KG1 (cell line): ENCODE measurements at places on chromosomes 12 and 14.

GRCh38 chr12:77940011-77940423, 109.3 kb downstream of the NAV3 start:
- no peak for DNase-seq

GRCh38 chr14:75188086-75188485, 11.7 kb upstream of the TMED10 start:
- no peak for DNase-seq

GRCh38 chr12:45986641-45987339, 3.6 kb downstream of the SCAF11 start:
- DNase-seq, result no peak

DNA sequence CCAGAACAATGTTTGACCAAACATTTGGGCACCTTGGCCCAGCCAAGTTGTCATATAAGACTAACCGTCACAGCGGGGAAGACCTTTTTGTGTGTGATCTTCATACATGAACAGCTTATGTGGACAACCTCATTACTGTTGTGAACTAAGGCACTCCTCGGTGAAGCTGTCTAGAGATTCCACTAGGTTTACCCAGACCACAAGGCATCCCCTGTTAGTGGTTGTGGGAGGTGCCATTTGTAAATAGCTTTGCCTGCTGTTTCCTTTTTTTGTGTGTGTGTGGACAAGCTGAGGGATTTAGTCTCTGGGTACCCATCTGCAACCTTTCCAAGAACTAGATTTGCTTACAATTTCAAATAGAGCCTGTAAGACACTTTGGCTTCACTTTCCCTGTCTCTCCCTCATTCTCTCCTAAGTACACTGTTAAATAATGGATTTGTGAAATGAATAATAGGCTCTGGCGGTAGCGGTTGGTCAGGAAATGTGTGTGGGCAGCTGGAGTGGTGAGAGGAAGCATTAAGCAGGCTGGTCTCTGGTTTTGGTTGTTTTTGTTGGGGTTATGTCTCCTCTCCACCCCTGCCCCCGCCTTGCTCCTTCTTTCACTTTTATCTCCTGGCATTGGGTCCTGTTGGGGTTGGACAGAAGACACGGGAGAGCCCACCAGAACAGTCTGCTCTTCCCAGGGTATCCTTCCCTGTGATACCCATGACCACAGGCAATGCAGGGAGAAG, 727.6 kb downstream of the VRK1 start:
- no peak for DNase-seq

- DNase-seq, result no peak
Observed at GRCh38 chr14:34496679-34497513, 34.9 kb upstream of the SPTSSA start.

- no peak for DNase-seq
Observed at GRCh38 chr12:103571286-103571685, 15.8 kb upstream of the STAB2 start.

DNA sequence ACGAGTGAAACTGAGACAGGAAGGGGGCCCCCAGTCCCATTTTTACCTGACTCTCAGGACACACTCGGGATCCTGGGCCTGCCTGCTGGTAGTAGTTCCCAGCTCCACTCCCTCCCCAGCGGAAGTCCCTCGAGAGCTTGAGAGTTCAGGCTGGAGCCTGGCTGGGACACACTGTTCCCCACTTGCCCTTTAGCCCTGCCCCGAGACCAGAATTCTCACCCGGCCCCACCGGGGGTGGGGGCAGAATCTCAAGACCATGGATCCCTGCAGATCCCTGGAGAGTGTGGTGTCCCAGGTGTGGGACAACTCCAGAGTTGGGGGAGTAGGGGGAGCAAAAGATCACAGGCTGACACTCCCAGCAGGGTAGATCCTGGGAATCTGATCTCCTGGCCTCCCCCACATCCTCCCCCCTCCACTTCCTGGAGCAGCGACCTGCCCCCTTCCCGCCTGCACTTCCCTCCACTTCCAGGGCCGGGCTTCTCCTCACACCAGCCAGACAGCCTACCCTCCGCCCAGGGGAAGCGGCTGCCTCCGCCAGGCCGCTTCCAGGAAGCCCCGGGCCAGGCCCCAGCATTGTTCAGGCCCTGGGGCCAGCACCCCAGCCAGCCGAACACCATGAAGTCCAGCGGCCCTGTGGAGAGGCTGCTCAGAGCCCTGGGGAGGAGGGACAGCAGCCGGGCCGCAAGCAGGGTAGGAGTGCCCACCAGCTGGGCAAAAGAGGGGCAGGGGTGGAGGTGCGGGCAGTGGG, at the start of gene TNS2:
TSS of gene TNS2 (plus strand) at position 495 of the 748 bp plus-strand sequence. CDS start at position 616, 121 bp downstream.
- DNase-seq, result no peak
